ENCODE measurements at places on chromosomes 2 and 18.
A peak's percentile ranks its signal among the peaks of the same experiment; 100 is the strongest.

GRCh38 chr18:39166776-39167175 lies 1601.2 kb upstream of the CELF4 start:
- DNase-seq: no peak

DNA sequence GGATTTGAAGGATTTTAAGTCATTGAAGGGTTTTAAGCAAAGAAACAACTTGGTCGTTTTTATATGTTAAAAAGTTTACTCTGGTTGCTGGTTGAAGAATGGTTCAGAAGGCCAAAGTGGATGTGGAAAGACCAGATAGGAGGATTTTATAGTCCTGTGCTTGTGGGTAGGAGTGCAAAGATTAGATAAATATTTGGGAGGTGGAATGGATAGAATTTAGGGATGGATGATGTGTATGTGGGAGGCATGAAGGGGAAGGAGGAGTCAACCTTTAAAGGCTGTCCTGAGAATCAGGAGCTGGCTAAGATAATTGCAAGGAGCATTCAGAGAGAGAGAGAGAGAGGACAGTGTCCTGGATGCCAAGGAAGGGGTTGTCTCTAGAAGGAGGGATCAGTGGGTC lies 190.1 kb upstream of the SPRED2 start:
- DNase-seq: no peak

GRCh38 chr2:11498543-11499034 lies 32.6 kb upstream of the E2F6 start:
- DNase-seq: peak; percentile 49

GRCh38 chr2:3236300-3237045 lies 141.1 kb downstream of the EIPR1 start:
- DNase-seq: no peak

GRCh38 chr2:168456521-168457189 lies 583 bp downstream of the CERS6 start:
- DNase-seq: no peak
